ENCODE measurements at places on chromosomes 13 and 19.

DNA sequence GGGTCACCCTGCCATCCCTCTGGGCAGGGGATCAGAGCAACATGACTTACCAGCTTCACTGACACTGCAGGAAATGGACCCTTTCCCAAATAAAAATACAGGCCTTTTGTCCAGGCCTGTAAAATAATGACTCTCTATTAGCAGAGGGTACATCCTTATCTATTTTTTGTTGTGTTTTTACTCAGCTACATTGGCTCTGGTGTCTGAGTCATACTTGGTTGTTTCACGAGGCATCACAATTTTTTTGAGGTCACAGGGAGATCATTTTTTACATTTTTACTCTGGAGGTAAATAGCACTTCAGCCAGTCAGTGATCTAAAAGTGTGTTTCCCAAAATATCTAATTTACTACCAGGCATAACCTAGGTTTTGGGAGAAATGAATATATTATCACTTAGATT, 6.9 kb upstream of the HTR2A start:
- no peak for DNase-seq

DNA sequence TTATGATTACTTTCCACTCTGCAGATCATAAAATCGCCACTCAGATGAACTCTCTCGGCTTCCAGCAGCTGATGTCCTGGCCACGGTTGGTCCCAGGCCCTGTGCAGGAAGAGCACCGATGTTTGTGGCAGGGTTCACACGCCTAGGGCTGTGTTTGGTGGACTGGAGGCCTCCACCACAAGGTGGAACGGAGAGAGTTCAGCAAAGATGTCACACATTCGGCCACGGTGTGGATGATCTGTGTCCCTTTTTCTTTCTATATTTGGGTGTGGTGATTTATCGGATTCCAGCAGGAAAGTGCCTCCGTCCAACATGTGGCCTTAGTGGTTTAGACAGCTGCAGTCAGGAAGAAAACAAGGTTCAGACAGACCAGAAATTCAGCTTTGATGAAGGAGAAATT, 521 bp upstream of the SHISA2 start:
- no peak for DNase-seq

GRCh38 chr13:23865906-23866305, 23.3 kb downstream of the MIPEP start:
- no peak for DNase-seq

DNA sequence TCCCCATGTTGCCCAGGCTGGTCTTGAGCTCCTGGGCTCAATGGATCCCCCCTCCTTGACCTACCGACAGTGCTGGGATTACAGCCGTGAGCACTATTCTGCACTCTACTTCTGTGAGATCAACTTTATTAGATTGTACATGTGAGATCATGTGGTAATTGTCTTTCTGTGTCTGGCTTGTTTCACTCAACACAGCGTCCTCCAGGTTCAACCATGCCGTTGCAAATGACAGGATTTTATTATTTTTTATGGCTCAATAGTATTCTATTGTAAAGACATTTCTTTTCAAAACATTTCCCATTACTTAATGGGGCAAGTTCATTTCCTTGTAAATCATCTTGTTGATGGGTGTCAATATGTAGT, 1.5 kb upstream of the OBI1 start:
- no peak for DNase-seq

DNA sequence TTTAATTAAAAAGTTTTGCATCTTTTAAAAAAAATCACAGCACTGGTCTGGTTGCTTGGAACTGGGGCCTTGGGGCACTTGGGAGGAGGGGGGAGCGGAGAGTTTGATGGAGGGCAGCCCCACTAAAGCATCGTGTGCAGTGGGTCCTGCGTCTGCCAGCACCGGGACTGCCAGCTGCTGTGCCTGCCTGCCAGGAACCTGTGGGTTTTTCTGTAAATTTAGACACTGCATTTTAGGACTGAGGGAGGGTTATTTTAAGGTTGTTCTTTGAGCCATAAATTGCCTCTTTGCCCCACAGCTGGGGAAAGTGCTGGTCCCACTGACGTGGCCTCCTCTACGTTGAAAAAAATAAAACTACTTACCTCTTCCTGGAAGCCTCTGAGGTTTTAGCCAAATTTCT, 2.9 kb downstream of the KLF2 start:
- no peak for DNase-seq

GRCh38 chr13:23159205-23159759, 21.5 kb upstream of the SGCG start:
- DNase-seq: peak; percentile 51

GRCh38 chr13:24925318-24926231, 161.6 kb downstream of the RNF17 start:
- DNase-seq: no peak

DNA sequence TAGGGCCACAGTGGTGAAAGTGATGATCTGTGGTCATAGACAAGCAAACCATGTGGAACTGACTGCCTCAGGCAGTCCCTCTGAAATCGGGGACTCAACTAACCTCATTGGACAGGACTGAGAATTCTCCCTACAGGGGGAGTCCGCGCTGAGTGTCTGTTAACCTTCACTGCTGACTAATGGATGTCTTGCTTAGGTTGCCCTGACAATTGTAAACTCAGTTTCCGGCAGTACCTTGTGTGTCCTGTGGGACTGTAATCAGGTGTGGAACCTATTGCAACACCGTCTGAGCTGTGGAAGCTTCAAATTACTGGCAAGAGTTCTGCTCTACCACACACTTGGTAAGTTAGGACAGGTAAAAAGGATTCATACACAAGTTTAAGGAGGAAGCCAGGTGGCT, 21.8 kb downstream of the ZNF77 start:
- no peak for DNase-seq

- no peak for DNase-seq
These were observed 49.6 kb downstream of the ABCC4 start for GRCh38 chr13:95251641-95252040.

DNA sequence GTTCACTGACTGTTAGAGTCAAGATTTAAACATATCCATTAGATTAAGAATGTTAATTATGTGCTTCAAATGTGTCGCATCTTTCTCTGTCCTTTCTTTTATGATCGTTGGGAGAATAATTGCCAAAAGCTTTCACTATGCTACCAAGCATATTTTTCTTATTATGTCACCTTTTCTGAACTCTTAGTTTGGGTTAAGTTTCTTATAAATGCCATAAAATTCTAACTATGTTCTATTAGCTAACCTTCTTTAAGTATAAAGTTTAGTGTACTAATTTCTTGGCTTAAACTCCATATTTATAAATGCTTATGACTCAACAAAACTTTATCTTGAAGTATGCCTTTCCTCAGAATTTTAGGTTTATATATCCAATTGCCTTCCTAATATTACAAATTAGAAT, 1759.4 kb downstream of the PCDH9 start:
- no peak for DNase-seq

DNA sequence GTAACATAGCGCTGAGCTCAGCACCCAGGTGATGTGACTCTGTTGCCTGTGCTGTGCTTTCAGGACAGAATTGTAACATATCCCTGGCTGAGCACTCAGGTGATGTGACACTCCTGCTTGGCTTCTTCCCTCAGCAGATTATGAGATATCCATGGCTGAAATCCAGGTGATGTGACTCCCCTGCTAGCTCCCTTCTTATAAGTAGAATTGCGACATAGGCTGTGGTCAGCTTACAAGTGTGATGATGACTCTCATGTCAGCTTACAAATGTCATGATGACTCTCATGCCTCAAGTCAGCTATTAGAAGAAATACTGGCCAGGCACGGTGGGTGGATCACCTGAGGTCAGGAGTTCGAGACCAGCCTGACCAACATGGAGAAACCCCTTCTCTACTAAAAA, 14.3 kb upstream of the ZNF429 start:
- DNase-seq: no peak

DNA sequence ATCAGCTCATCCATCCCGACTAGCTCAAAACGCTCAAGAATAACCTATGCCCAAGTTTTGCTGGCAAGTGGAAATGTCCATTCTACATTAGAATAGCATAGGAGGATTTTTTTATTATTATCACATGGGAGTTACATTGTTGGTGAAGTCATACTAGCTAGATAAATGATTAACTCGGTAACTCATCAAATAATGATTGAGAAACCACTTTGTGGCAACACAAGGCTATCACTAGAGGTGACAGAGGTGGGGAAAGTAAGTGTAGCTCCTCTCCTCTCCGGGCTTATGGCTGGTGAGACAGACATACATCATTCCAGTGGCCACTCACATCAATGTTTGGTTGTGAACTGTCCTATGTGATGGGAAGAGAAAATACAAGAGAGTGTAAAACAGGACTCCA, 161.6 kb downstream of the ZIC5 start:
- no peak for DNase-seq

GRCh38 chr13:30009411-30009810, 159.0 kb upstream of the UBL3 start:
- no peak for DNase-seq

GRCh38 chr19:33725567-33725966, 71.1 kb upstream of the KCTD15 start:
- no peak for DNase-seq

DNA sequence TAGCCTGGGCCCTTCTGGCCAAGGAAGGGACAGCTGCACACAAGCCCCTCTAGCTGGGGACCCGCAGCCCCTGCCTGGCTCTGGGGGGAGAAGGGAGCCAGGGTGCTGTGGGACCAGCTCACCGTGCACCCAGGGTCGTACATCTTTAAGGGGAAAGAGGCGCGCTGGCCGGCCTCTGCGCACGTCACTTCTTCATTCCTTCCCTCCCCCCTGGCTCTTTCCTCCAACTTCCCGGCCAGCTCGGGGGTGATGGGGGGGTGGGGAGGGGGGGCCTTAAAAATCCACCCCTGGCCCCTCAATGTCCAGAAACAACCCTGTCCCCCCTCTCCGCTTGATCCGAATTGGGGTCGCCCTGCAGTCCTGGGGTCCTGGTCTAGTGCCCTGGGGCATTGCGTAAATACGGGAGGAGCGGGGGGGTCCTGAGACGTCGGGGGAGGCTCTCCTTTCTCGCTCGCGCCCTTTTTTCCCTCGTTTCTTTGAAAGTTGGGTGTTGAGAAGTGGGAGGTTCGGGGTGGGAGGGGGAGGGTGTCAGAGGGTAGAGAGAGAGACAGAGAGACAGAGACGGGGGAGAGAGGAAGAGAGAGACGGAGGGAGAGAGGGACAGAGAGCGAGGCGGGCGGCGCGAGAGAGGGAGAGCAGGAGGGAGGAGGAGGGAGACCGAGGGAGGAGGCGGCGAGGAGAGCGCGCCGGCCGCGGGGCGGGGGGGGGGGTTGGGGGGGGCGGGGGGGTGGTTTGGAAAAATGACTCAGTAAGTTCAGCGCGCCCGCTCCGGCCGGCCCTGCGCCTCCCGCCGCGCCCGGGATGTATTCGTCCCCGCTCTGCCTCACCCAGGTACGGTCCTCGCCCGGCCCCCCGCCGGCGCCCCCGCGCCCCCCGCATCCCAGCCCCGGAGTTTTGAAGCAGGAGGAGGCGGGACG, at the start of gene NFIC:
Gene NFIC, plus strand, starts transcription at position 748 of the 917 bp plus-strand sequence. Its CDS starts 54 bp downstream, at position 802.
- peak; percentile 83 for DNase-seq

GRCh38 chr19:632579-633067, 714 bp downstream of the POLRMT start:
- DNase-seq: peak; percentile 73

DNA sequence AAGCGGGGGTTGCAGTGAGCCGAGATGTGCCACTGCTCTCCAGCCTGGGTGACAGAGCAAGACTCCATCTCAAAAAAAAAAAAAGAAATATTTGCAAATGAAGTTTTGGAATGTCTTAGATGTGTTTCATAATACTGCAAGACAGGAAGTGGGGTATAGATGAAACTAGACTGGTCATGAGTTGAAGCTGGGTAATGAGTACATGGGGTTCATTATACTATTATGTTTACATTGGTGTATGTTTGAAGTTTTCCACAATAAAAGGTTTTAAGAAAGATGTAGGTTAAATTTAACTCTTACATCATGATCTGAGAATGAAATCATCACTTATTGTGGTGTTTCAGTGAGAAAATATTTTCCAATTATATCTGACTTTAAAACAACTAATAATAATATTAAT, 19.0 kb downstream of the FNDC3A start:
- DNase-seq: no peak

DNA sequence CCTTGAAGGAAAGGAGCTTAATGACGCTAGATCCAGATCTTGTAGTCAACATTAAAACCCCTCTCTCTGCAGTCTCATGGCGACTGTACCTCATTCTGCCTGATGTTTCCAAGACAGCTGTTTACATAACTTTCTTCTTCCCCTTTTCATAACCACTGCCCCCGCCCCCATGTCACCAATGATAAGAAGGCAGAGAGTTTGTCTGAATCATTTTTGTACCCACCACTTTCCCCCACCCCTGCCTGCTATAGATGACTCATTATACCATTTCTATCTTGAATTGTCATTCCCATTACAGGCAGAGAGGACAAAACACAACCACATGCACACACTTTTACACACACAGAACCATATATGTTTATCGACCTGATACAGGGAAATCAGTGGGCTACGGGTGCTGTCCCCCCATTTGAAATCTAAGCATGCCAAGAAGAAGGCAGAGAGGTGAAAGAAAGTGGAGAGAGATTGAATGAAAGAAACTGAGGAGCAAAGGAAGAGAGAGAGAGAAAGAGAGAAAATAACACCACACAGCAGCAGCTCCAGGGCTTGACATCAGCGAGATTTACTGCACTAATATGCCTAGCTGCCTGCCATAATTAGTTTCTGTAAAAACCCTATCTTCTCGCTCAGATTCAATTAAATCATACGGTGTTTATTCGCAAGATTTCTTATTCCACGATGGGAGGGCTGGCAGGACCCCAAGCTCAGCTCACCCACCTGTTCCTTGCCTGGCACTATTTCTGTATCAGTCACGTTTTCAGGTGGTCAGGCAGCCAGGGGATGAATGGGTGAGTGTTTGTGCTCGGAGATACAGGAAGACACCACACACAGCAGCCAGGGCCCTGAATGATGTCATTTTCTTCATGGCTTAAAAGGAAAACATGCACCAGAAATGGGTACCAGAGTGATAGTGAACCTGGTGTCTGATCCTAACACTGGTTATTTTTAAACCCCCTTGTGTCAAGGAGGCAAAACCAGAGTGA, 114.3 kb upstream of the SERP2 start:
- peak; percentile 68 for DNase-seq

DNA sequence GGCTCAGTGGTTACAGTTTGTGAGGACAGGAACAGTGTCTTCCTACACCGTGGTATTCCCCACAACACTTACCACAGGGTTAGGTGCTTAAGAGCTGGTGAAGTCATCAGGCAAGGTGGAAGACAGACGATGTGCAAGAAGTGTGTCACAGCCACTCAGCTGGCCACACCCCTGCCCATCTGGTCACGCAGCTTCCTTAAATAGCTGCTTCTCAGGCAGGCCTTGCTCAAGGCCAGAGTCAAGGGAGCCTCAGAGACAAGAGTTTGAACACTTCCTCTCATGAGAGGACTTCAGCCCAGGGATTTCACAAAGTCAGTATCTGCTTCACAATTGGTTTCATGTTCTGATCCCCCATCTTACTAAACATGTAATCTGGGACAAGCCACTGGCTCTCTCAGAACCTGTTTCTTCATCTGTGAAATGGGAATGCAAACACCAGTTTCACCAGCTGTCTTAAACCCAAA, 80.3 kb upstream of the FRY start:
- peak; percentile 94 for DNase-seq

- no peak for DNase-seq
These were observed 429.0 kb upstream of the MIR17HG start for GRCh38 chr13:90918536-90918935.

Data from lower lobe of right lung (tissue), 2 donors.